RPMI7951 (cell line): ENCODE measurements at places on chromosomes 11 and 22. TPM values are rescaled to one million over a fixed set of nuclear protein-coding genes. Genes with fewer than 3 reads are reported as not detected.

OR8K5 gene
- not detected in 2 replicates for total RNA-seq

KRTAP5-9 gene
- total RNA-seq, result not detected in 2 replicates

KMT2A gene
- total RNA-seq, result 18.0 and 21.9 TPM in 2 replicates

DERL3 gene
- total RNA-seq, result 1.9 and 4.2 TPM in 2 replicates

OR51I2 gene
- not detected in 2 replicates for total RNA-seq

LRRC32 gene
- 13.4 and 13.6 TPM in 2 replicates for total RNA-seq

MS4A15 gene
- total RNA-seq, result not detected in 2 replicates

- DNase-seq, result no peak
Observed at GRCh38 chr11:103077554-103077953, 14.4 kb downstream of the DCUN1D5 start.

DNA sequence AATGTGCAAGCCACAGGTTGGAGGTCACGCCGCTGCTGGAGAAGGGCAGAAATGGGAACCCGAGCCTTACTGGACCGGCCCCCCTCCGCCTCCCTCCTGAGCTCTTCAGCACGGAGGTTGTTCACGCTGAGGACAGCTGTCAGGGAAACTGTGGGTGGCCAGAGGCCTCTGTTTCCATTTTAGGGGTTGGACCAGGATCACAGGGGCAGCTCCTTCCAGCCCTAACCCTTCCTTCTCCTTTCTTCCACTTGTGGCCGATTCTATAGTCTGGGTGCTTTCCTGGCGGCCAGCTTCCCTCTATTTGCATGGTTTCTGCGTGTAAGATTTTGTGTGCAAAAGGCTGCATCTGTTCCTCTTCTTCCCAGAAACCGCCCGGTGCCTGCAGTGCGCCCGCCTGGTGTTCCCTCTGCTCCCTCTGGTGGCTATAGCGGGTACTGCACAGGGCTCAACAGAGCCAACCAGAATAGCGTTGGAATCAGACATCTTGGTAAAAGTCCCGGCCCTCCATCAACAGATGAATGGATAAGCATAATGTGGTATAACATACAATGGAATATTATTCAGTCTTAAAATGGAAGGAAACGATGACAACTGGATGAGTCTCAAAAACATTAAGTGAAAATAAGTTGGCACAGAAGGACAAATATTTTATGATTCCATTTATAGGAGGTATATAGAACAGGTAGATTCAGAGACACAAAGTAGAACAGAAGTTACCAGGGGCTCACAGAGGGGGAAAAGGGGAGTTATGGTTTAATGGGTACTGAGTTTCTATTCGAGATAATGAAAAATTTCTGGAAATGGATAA is 8.4 kb upstream of the SLC22A8 start:
- DNase-seq, result peak; percentile 60

GRCh38 chr22:35966314-35967045 is 62.1 kb downstream of the RBFOX2 start:
- DNase-seq, result peak; percentile 72

GRCh38 chr22:30602049-30602448 is 4.9 kb upstream of the TCN2 start:
- DNase-seq, result peak; percentile 34

DNA sequence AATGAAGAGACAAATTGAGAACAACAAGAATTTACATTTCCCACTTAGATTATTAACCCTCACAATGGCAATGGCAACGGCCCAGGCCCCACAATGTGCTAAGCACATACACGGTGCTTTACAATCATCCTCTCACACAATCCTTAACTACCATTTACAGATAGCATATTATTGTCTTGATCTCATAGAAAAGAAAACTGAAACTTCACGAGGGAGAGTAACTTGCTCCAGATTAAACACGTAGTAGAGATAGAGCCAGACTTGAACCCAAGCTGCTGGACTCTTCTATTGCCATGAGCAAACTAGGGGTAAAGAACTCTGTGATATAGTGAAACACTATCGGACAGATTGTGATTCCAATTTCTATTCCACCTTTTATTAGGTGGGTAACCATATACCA is 665.1 kb downstream of the DLG2 start:
- DNase-seq, result no peak

- DNase-seq, result peak; percentile 46
Observed at GRCh38 chr22:33000342-33001280, 57.6 kb downstream of the SYN3 start.

DNA sequence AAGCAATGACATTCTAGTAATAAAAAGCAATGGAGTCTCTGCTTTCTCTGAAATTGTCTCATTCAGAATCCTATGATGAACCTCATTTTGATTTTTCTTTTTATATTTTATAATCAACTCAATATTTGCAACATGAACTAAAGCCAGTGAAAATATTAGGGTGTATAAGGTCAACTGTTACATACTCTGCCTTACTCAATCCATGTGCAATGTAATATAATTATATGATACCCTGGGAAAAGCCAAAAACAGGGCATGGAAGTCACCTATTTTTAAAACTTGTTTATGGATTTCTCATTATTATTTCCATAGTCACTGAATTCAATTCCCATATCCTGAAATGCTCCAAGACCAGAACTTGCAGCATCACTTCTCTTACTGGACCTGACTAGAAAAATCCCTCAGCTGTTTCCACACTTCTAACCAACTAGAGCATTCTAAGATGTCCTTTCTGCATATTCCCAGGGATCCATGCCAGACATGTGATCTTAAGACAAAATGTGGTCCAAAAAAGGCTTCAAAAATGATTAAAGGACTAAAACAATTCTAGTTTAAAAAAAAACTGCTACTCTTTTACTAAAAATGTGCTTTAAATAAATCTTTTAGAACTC is 97.3 kb downstream of the GUCY1A2 start:
- DNase-seq, result no peak

DNA sequence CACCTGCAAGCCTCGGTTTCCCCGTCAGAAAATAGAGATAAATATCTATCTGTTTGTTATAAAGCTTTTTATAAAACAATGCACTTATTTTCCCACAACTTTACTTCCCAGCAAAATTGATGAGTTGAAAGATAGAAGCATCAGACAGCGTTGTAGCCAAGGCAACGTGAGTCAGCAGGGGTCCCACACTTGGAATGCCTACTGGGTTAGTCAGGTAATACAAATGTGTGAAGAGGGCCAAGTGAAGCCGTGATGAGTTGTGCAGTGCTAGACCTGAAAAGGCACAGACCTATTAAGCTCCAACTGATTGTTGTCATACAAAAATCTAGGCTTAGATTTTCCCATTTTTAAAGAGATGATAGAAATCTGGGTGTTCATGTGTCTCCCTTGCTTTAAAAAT is 118.7 kb downstream of the PGR start:
- DNase-seq, result peak; percentile 6

GRCh38 chr11:7637447-7638157 is 35.7 kb downstream of the CYB5R2 start:
- DNase-seq, result no peak

DNA sequence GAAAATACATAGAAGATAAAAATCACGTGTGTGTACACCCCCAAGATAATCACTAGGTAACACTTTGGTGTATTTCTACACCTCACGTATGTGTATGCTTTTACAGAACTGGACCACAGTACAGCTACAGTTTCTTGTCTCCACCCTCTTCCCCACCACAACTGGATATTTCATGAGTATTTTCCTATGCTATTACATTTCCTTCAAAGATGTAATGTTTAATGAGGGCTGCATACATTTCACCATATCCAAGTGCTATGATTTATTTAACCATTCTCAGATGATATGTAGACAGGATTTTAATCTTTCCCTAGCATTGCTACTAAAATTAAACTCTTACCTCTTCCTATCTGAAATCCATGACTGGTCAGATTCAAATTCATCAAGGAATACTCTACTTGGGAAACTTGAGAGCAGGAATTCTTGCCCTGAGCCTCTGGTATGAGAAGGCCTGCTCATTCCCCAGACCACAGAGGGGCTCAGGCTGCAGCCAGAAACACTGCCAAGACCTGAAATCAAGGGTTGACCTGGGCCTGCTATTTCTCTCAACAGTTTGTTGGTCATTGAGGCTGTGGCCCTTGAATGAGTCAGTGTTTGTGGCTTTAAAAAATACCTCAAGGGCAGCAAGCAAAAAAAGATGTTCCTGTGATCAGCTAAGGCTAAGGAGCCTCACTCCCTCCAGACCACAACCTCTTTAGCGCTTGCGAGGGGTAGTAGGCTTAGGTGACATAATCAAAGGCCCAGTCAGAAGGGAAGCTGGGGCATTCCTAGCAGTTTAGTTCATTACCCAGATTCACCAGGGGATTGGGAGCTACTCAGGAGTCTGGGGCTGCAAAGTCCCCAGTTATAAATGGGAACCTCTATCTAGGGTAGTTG is 55.5 kb downstream of the ABTB2 start:
- DNase-seq, result peak; percentile 99

DNA sequence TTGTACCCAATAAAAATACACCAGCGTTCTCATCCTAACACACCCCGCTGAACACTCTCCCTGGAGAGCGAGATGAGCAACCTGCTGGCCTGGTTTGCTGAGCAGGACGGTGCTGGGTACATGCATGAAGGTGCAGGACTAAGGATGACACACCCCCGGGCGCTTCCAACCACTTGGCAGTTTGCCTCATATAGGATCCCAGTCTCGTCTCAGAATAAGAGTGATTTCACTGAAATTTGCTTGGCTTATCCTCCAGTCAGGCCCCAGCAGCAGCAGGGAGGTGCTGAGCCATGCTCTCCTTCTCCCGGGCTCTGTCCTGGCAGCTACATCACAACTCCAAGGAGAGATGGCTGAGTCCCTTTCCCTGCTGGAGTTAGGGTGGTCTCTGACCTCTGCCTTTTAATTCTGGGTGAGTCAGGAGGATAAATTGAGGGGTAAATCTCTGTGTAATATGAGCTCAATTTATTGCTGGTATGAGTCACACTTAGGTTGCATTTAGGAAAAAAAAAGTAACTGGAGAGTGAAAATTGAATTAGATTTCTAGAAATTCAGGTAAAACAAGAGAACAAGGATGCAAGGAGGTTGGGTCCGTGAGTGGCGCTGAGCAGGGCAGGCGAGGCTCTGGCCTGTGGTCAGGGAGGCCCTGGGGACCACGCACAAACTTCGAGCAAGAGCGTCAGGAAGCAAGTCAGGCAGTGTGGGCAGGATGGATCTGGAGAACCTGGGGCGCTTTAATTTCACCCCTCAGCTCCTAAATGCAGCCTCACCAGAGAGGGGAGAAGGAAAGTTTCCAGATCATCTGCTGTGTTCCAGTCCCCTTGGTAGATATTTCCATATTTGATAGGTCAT is 974.0 kb downstream of the TBC1D22A start:
- DNase-seq, result peak; percentile 11
